HL-60 (cell line): ENCODE measurements at places on chromosomes 6 and 20.

- no peak for DNase-seq
Measured at GRCh38 chr6:169415179-169415578, 161.5 kb upstream of the THBS2 start.

DNA sequence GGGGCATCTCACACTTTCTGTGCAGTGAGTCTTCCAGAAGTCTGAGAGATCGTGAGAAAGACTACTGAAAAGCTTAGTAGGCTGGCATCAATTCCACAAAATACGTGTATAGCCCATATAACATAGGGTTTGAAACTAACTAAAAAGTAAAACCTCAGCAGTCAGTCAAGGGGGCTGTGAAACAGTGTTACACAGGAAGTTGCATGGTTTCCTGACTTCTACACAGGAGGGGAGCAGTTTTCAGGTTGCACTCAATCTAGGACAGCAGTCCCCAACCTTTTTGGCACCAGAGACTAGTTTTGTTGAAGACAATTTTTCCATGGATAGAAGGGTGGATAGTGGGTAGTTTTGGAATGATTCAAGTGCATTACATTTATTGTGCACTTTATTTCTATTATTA, 4.7 kb upstream of the LY86 start:
- no peak for DNase-seq

GRCh38 chr20:40925829-40926510, 102.7 kb upstream of the TOP1 start:
- DNase-seq: no peak

DNA sequence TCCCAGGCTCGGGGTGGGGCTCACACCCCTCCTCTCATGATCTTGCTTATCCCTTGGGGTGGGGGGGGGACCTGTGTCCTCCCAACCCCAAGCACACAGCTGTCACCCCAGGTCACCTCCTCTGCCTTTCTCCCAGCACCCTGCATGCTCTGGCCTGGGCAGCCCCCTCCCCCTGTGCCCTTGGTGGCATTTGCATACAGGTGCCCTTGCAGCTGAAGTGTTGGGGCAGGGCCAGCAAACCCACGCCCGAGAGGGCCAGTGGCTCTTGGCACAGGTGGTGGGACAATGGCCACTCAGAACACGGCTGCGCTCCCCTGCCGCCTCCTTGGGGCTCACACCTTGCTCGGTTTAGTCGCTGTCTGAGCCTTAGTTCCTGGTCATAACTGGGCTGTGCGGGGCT, 11.3 kb upstream of the MYT1 start:
- no peak for DNase-seq

- peak; percentile 43 for DNase-seq
Measured at GRCh38 chr6:4776493-4777393, 539 bp downstream of the CDYL start.

DNA sequence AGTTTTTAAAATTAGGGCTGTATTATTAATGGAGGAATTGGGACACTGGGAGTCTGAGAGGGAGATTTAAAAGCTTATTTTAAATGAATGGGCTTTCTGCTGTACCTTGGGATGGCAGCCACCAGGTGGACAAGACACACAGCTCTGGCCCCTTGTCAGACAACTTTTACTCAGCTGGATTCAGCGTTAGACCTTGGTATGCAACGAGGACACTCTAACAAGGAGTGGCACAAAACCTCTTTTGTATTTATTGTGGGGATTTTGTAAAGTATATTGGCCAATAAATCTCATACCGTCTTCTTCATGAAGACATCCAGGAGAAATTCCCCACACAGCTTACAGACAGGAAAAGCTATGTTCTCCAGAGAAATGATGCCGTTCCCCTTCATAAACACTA, 105.7 kb downstream of the LCA5 start:
- no peak for DNase-seq

- no peak for DNase-seq
Measured at GRCh38 chr6:116364321-116364720, 6.4 kb upstream of the DSE start.

DNA sequence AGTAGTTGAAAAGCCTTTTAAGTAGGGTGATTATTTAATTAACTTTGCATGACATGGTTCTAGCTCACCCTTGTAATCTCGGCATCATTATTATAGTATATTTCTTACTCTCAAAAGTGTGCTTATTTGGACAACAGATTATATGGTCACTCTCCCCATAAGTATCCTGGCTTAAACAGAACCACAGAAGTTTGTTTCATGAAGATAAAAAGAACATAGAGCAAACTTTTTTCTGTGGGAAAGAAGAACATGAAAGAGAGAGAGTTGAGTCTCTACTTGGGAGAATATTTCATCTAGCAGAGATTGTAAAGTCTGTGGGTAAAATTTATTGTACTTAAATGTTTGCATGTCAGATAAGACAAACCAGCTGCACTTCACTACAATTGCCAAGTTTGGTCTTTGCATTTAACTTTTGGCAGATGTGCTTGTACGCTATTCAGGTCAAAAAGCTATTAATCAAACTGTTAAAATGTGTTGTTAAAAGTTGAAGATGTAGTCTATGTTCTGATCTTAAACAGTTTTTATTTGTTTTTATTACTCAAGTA, 33.4 kb upstream of the PRIM2 start:
- no peak for DNase-seq
